T-helper 2 cell (primary cell): ENCODE measurements at places on chromosomes 3 and 15.

- DNase-seq: no peak
Measured at GRCh38 chr15:91924837-91925495, 71.5 kb downstream of the SLCO3A1 start.

GRCh38 chr15:92288755-92289154 lies 104.9 kb upstream of the ST8SIA2 start:
- no peak for DNase-seq

- DNase-seq: no peak
Measured at GRCh38 chr15:75063889-75064288, 40.5 kb downstream of the PPCDC start.

DNA sequence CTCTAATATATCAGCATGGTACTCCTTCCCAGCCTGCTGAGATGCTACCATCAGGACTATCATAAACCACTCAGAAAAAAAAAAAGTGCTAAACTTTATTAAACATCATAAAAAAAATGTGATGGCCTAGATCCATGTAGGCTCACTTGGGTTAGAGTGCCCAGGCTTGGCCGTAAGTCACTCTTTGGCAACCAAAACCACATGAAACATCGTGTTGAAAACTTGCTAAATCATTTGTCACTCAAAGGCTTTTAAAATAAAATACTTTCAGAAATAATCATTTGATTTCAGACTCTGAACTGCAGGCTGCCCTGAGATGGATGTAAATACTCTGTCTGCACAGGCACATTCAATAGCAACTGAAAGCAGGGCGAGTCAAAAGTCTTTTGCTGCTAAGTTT lies 78.4 kb upstream of the WNT5A start:
- no peak for DNase-seq

- no peak for DNase-seq
Measured at GRCh38 chr15:80180986-80181385, 28.2 kb downstream of the FAH start.
